ENCODE measurements at places on chromosomes 7 and 10. TPM values are rescaled to one million over a fixed set of nuclear protein-coding genes. Genes with fewer than 3 reads are reported as not detected.

The CALML5 gene
- not detected for total RNA-seq

The CPA1 gene
- total RNA-seq, result not detected

The ST7 gene
- total RNA-seq, result 13.2 TPM

The HOXA1 gene
- total RNA-seq, result not detected

The SEMA3D gene
- not detected for total RNA-seq

The NEURL1 gene
- total RNA-seq, result 1.9 TPM

The DNAJC1 gene
- 29.4 TPM for total RNA-seq

The JCAD gene
- 0.02 TPM for total RNA-seq

The EPHA1 gene
- 0.69 TPM for total RNA-seq

The CLRN3 gene
- not detected for total RNA-seq

The TRPV5 gene
- not detected for total RNA-seq

The SEMA3E gene
- total RNA-seq, result not detected

The ZNF316 gene
- total RNA-seq, result 21.2 TPM

The ERVW-1 gene
- not detected for total RNA-seq

The FOXI2 gene
- total RNA-seq, result not detected

The CFAP70 gene
- total RNA-seq, result 0.72 TPM

The SFXN4 gene
- total RNA-seq, result 60.0 TPM

The ACSM6 gene
- not detected for total RNA-seq

The NXPH1 gene
- not detected for total RNA-seq

The FKBP6 gene
- not detected for total RNA-seq

The AGFG2 gene
- 64.1 TPM for total RNA-seq

The LAMB4 gene
- total RNA-seq, result not detected

The ENO4 gene
- total RNA-seq, result not detected

The VSTM2A gene
- total RNA-seq, result not detected

The SLIT1 gene
- 0.19 TPM for total RNA-seq

The AKR1C8 gene
- total RNA-seq, result not detected

The HEPACAM2 gene
- total RNA-seq, result not detected

The EXOC6 gene
- 11.6 TPM for total RNA-seq

The RPEL1 gene
- not detected for total RNA-seq

The MLLT10 gene
- total RNA-seq, result 40.1 TPM
